ENCODE measurements at places on chromosomes 12 and 14. TPM values are rescaled to one million over a fixed set of nuclear protein-coding genes. Genes with fewer than 3 reads are reported as not detected.
A peak's percentile ranks its signal among the peaks of the same experiment; 100 is the strongest.

FOXA1 gene
- not detected for total RNA-seq

DNA sequence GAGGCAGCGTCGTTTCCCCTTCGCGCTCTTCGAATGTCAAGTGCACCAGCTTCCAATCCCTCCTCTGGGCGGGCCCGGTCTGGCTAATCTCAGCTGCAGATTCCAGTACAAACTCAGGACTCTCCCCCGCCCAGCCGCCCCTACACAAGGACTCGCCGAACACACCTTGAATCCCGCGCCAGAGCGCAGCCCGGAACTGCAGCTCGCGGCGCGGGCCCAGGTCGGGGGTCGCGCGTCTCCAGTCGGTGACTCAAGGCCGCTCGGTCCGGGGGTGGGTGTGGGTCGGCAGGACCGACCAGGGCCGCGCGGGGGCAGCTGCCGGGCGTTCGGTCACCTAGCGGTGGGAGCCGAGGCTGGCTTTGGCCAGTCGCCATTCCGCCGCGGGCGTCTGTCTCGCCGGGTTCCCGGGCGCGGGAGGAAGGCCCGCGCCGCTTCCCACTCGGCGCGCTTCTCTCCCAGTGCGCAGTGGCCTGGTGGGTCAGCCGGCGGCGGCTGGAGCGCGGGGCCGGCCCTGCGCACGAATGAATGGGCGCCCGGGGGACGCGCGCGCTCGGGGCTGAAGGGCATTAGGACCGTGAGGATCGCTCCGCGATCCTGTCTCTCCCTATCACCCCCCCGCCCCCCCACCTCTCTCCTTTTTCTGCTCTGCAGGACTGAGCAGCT lies at the start of gene GALNT16:
GALNT16 (plus strand) TSS at position 632 of the 663 bp plus-strand sequence. CDS start 133 bp downstream, outside the sequence.
- H3K4me3 ChIP-seq, result peak within 1 kb of the TSS; percentile 55
- DNase-seq, result no peak
- no peaks in the 10 kb centered on the region for H3K36me3 ChIP-seq

- H3K36me3 ChIP-seq, result no peaks in the 10 kb centered on the region
- H3K4me3 ChIP-seq, result no peak overlapping the region
- H3K27me3 ChIP-seq, result no peaks in the 10 kb centered on the region
- no peak for DNase-seq
- no peak overlapping the region for H3K27ac ChIP-seq
Measured at GRCh38 chr14:84694161-84694560, 835.8 kb upstream of the FLRT2 start.

GRCh38 chr12:4626543-4626942 lies 22.3 kb downstream of the AKAP3 start:
- H3K27ac ChIP-seq, result no peak overlapping the region
- no peak for DNase-seq
- no peaks in the 10 kb centered on the region for H3K36me3 ChIP-seq

DNA sequence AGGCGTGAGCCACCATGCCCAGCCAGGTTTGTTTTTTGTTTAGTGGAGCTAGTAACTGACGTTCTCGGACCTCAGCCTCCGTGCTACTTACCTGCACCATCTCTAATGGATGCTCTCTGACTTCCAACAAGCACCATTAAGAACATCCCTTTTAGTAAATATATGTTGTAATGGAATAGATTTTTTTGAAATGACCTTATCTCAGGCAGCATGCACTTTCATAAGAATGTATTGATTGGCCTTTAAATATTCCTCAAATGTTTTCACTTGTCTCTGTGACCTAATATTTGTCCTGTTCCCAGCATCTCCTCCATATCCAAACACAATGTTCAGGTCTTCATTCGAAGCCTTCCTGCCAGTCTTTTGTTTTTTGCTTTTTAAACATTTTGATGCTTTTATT lies 51.7 kb downstream of the PLXNC1 start:
- DNase-seq, result no peak
- H3K27ac ChIP-seq, result no peak overlapping the region
- H3K36me3 ChIP-seq, result no peaks in the 10 kb centered on the region
- H3K4me1 ChIP-seq, result no peaks in the 10 kb centered on the region
- H3K27me3 ChIP-seq, result no peaks in the 10 kb centered on the region
- no peak overlapping the region for H3K4me3 ChIP-seq

DNA sequence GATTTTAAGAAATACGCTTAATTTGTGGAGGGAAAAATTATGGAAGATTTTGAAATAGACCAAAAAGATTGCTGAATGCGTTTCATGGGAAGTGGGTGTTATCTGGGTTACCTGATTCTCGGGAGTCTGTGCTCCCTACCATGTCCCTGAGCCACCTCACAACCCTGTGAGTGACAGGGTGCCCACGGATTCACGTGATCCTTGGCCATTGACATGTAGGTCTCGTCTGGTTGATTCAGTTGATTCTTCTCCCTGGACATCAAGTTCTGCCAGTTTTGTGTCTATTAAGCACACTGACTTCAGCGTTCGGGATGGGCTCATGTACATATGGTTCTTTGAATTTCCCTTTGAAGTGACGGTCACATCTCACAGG lies 101.4 kb downstream of the ADGRD1 start:
- no peaks in the 10 kb centered on the region for H3K27me3 ChIP-seq
- H3K36me3 ChIP-seq, result no peaks in the 10 kb centered on the region
- no peak for DNase-seq
- H3K4me3 ChIP-seq, result no peak overlapping the region

DNA sequence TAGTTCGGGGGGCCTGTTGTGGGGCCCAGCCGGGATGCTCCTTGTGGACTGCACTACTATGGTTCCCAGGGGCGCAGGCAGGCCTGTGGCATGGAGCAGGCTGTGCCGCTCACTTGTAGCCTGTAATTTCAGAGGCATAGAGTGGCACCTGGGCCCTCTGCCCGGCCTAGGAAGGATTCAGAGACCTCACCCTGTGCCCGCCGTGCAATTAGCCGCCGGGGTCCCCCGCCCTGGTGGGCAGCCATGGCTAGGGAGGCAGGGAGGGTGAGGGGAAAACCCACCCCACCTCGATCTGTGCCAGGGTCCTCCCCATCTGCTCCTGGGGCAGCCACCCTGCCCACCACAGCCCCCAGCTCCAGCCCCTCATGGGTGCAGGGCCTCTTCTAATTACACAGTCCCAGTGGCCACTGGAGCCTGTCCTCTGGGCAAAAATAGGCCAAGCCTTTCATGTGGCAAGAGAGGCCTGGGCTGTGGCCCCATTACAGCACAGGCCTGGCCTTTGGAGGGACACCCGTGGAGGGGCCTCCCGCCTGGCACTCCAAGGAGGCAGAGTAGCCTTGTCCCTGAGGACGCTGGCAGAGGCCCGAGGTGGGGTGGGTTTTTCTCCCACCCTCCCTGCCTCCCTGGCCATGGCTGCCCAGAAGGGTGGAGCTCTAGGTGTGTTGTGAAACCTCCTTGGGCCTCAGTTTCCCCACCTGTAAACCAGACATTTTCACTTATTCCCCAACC lies 5.3 kb upstream of the TMEM119 start:
- no peak overlapping the region for H3K4me3 ChIP-seq
- H3K27me3 ChIP-seq, result peaks cover 3% of the 10 kb centered on the region
- DNase-seq, result no peak

DNA sequence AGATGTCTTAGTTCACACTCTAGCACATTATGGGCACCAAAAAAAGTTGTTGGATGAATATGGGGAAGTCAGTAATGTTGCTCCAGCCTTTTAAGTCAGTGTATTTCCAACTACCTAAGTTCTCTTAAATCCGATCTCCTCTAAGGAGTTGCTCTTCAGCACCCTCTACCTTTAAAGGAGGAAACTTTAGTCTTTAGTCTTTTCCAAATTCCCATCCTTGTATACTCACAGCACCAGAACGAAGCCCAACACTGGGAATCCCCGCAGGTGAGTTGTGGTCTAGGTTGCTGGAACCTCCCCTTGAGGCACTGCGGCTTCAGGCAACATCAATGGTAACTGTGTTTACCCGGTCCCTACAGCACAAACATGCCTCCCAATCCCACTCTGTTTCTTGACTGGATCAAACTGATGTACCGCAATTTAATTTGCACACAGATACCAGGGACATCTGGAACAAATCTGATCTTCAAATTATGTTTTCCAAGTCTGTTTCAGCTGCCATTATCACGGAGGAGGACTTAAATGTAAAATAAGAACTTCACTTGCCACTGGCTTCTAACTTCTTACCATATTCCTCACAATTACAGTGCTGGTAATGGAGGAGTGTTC lies 179.0 kb downstream of the FOXN3 start:
- peaks cover 4% of the 10 kb centered on the region for H3K36me3 ChIP-seq
- DNase-seq, result no peak
- no peaks in the 10 kb centered on the region for H3K27me3 ChIP-seq
- peaks cover 4% of the 10 kb centered on the region for H3K4me1 ChIP-seq

- H3K4me1 ChIP-seq, result peaks cover 4% of the 10 kb centered on the region
- DNase-seq, result peak; percentile 78
- H3K4me3 ChIP-seq, result no peak overlapping the region
- peak overlapping the region; percentile 41 for H3K27ac ChIP-seq
- H3K36me3 ChIP-seq, result no peaks in the 10 kb centered on the region
Measured at GRCh38 chr14:92951912-92952471, 29.0 kb downstream of the CHGA start.

DNA sequence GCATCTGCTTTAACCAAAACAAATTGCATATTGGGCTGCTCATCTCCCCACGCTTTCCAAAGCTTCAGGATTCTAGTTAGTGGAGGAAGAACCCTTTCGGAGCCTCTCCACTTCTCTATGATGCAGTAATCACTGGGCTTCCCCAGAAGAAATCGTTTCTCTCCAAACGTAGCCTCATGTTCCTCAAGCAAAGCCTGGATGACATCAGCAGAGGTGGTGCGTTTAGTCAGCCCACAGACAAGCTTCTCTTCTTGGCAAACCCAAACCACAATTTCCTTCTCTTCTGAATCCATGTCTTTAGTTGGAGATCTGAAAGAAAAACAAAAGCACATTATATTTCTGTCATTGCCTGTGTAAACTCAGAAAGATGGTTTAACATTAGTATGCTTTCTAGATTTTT lies 30.6 kb downstream of the RASSF9 start:
- H3K4me3 ChIP-seq, result no peak overlapping the region
- no peak for DNase-seq
- H3K27ac ChIP-seq, result no peak overlapping the region
- H3K27me3 ChIP-seq, result no peaks in the 10 kb centered on the region

DNA sequence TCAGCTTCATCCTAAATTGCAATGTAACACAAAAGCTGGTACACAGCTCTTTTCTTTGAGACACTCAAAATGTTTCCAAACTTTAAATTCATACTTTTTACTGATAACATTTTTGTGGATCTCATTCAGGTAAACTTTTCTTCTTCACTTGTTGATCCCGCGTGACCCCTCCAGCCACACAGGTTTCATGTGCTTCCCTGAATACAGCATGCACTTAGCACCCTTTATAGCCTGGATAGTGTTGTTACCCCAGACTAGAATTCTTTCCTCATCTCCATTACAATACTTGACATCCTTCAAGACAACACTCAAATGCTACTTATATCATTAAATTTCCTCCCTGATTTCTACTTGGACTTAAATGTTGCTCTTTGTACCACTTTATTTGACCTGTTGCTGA lies 373.4 kb downstream of the RAD51B start:
- H3K4me3 ChIP-seq, result no peak overlapping the region
- DNase-seq, result no peak
- H3K36me3 ChIP-seq, result no peaks in the 10 kb centered on the region
- no peaks in the 10 kb centered on the region for H3K27me3 ChIP-seq
- no peak overlapping the region for H3K27ac ChIP-seq

- DNase-seq, result no peak
- H3K4me1 ChIP-seq, result peaks cover 13% of the 10 kb centered on the region
- no peak overlapping the region for H3K4me3 ChIP-seq
- H3K27me3 ChIP-seq, result no peaks in the 10 kb centered on the region
- H3K27ac ChIP-seq, result no peak overlapping the region
Measured at GRCh38 chr14:23113431-23114119, 5.5 kb downstream of the CEBPE start.

GRCh38 chr14:87888136-87888999 lies 104.6 kb downstream of the GALC start:
- H3K27me3 ChIP-seq, result no peaks in the 10 kb centered on the region
- peak overlapping the region; percentile 51 for H3K27ac ChIP-seq
- peak; percentile 46 for DNase-seq
- H3K36me3 ChIP-seq, result no peaks in the 10 kb centered on the region
- no peak overlapping the region for H3K4me3 ChIP-seq
- no peaks in the 10 kb centered on the region for H3K4me1 ChIP-seq

- no peaks in the 10 kb centered on the region for H3K4me1 ChIP-seq
- H3K4me3 ChIP-seq, result no peak overlapping the region
- no peaks in the 10 kb centered on the region for H3K36me3 ChIP-seq
- no peak overlapping the region for H3K27ac ChIP-seq
Measured at GRCh38 chr12:103691063-103691462, 104.0 kb downstream of the STAB2 start.

DNA sequence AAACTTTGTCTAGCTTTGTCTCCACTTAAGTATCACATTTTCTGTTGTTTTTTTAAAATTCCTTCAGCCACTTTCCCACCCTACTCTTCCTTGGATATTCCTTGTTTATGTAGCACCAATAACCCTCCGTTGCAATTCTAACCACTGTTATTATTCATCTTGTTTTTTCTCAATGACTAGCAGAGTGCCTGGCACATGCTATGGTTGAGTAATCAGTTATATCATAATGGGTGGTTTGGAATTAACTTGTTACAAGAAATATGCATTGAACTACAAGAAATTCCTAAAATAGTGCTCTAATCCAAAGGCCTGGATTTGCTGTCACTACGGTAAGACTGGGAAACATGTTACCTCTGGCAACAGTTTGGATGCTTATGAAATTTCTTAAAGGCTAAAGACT lies 756.6 kb downstream of the NOVA1 start:
- H3K36me3 ChIP-seq, result no peaks in the 10 kb centered on the region
- DNase-seq, result no peak
- H3K27me3 ChIP-seq, result no peaks in the 10 kb centered on the region
- no peak overlapping the region for H3K4me3 ChIP-seq

- no peak overlapping the region for H3K4me3 ChIP-seq
- no peaks in the 10 kb centered on the region for H3K4me1 ChIP-seq
- H3K27me3 ChIP-seq, result no peaks in the 10 kb centered on the region
- no peak overlapping the region for H3K27ac ChIP-seq
- no peaks in the 10 kb centered on the region for H3K36me3 ChIP-seq
- no peak for DNase-seq
Measured at GRCh38 chr12:121934309-121934664, 15.9 kb downstream of the CFAP251 start.

DNA sequence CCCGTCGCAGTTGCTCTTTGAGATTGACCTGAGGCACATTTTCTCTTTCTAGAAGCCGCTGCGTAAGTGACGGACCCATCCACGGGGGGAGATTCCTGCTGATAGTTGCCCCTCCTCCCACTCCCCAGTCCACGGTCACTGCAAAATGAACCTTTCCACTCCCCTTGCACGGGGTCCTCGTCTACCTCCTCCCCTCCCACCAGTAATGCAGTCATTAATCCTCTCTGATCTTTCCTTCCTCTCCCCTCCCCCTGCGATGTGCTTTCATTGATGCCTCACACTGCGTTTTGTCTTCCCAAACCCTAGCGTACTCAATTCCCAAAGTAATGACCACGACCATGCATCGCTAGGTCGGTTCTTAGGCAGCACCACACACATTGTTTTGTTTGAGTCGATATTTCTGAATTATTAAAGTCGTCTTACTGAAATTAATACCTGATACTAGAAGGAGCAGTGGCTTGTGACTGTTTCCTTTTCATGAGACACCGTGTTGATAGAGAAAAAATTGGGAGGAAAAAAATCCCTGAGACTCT lies 857 bp downstream of the ETNK1 start:
- no peaks in the 10 kb centered on the region for H3K36me3 ChIP-seq
- H3K27me3 ChIP-seq, result no peaks in the 10 kb centered on the region
- peak overlapping the region; percentile 100 for H3K27ac ChIP-seq
- peaks cover 15% of the 10 kb centered on the region for H3K4me1 ChIP-seq
- DNase-seq, result peak; percentile 53

Data from tibial nerve (tissue), 4 donors.